AG04450 (cell line): ENCODE measurements at places on chromosomes 13 and 19.

GRCh38 chr19:10007371-10008183 is 2.7 kb downstream of the COL5A3 start:
- no peak for DNase-seq

DNA sequence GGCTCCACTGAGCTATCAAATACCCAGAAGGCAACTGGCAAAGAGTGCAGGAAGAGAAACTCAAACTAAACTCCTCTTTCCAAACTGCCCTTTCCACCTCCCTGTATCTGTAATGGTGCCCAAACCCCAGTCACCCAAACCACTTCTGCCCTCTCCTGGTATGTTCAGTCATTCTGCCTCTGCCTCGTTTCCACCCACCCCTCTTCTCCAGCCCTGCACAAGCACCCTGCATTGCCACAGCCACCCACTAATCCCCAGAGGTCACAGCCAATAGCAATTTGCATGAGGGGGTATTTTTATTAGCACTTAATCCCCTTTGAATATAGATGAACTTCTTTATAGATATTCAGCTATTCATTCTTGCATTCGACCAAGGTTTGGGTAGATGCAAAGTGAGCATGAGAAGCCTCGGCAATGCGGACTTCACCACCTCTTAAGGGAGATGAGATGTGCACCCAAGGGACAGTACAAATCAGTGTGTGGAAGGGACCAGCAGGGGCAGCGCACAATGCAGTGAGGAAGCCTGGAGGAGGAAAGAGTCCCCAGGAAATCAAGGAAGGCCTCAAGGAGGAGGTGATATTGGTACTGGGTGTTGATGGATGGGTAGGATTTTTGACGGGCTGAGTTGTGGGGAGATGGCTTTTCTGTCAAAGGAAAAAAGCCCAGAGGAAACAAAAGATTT is 12.4 kb downstream of the TMEM272 start:
- no peak for DNase-seq

DNA sequence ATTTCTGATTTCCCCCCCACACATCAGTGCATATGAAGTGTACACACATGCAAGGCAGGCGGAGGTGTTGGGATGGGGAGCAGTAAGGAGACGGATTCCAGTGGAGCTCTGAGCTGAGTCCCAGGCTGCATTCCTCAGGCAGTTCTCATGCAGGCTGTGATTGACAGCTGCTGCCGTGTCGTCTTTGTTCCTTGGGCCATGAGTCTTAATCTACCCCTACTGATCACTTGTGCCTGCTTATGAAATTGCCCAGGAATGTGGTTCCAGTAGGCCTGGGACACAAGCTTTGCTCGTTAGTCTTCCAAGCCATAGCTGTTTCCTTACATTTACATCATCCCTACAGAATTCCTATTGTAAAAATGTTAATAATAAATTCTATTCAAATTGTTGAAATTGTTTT is 1241.9 kb downstream of the UQCRFS1 start:
- DNase-seq = no peak

DNA sequence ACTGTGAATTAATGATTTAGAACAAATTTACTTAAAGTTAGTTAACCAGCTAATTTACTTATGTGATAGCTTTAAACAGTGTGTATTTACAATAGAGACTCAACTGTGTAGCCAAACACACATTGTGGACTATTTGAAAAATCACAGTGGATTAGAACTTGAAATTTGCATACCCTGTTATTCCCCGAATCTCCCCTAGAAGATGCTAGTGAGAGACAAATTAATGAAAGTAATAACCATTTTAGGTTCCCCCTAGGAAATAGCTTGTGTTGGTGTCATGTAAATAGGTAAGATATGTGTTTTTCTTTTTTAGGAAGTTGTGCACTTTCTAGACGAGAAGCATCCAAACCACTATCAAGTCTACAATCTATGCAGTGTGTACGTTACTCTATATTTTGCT is 98.5 kb downstream of the C1QTNF9 start:
- no peak for DNase-seq

DNA sequence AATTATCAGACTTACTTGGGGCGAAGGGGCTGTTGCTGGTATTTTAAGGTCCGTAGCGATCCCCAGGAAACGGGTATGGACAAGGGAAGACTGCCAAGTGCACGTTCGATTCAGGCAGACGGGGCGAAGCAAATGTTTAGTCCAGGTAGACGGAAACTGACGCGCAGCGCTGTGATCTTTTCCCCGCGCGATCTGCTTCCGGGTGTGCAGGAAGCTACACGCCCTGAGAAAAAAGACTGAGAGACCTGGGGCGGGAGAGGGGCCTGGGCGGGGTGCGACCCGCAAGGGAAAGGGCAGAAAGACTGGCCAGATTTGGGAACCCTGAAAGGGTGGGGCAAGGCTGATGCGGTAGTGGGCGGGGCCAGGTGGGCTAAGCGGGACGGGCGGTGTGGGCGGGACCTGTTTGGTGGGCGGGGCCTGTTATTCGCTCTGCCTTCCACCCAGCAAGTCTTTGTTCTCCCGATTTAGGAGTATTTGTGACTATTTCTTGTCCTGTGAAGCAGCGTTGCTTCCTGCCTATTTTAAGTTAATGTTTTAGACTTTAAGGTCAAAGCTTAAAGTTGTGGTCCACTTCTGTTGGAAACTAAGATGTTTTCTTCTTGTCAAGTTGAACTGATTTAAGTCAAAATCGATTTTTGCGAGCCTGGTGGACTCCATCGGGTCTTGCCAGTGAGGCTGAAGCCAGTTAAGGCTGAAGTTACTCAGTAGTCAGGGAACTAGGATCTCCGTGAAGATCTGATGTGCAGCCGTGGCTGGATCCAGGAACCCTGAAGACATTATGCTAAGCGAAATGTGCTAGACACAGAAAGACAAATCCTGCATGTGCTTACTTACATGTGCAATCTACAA is at the start of gene ZNF836:
Gene ZNF836 (minus strand): TSS at position 301 of the 849 bp plus-strand sequence. CDS start 3,549 bp downstream, outside the sequence.
- no peak for DNase-seq

GRCh38 chr19:12828494-12828893 is 5.9 kb downstream of the RTBDN start:
- no peak for DNase-seq
